Uterine smooth muscle cell (primary cell): ENCODE measurements at places on chromosomes 2 and 18. TPM values are rescaled to one million over a fixed set of nuclear protein-coding genes. Genes with fewer than 3 reads are reported as not detected.

PARD6G gene
- total RNA-seq: 1.3 and 6.1 TPM in 2 replicates

ANKRD62 gene
- total RNA-seq: not detected in 2 replicates

HOXD12 gene
- 0.33 and 0.37 TPM in 2 replicates for total RNA-seq

PRSS56 gene
- not detected in 2 replicates for total RNA-seq

SLC30A3 gene
- total RNA-seq: 0.66 and 0.87 TPM in 2 replicates

ABCG5 gene
- total RNA-seq: not detected in 2 replicates

LAMA3 gene
- 5.1 and 30.5 TPM in 2 replicates for total RNA-seq

MBOAT2 gene
- 76.0 and 89.6 TPM in 2 replicates for total RNA-seq

FAM168B gene
- 112 and 130 TPM in 2 replicates for total RNA-seq

FHL2 gene
- total RNA-seq: 104 and 148 TPM in 2 replicates

TBR1 gene
- total RNA-seq: not detected in 2 replicates
